ENCODE measurements at places on chromosomes 4 and X.
A peak's percentile ranks its signal among the peaks of the same experiment; 100 is the strongest.

DNA sequence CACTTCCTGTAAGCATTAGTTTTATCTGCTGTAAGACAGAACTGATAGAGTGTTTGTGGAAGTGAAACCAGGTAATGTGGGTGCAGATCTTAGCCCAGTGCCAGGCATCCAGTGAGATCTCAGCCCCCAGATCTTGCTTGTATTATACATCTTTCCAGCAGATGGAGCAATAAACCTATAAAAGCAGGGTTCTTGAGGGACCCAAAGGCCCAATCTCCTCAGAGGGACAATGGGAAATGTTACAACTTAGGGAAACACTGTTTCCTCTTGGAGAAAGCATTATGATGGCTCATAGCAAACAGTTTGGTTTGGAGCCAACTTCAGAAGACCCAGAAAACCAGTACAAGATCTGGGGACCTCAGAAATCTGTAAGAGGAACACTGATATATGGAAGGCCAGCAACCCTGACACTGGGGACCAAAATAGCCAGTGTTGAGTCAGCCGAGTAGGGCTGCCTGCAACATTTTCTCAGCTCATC is 206.3 kb downstream of the SLC7A11 start:
- peak; percentile 36 for DNase-seq

DNA sequence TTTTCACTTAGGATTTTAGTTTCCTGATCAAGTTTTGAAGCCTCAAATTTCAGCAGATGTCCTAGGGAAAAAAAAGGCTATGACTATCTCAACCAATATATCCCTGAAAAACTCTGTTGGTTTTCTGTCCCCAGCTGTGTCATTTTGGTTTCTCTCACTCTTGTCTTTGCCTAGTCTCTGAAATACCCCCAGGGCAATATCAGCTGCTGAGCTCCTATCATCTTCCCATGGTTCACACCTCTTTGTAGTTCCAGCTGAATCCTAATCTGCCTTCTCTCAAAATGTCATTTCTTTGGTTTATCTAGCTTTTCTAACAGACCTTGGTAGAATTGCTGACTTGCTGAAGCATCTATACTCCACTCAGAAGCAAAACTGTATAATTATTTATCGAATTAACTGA is 2370.5 kb downstream of the ARAP2 start:
- no peak for DNase-seq

- no peak for DNase-seq
Observed at GRCh38 chr4:15855804-15856475, 77.8 kb downstream of the CD38 start.

DNA sequence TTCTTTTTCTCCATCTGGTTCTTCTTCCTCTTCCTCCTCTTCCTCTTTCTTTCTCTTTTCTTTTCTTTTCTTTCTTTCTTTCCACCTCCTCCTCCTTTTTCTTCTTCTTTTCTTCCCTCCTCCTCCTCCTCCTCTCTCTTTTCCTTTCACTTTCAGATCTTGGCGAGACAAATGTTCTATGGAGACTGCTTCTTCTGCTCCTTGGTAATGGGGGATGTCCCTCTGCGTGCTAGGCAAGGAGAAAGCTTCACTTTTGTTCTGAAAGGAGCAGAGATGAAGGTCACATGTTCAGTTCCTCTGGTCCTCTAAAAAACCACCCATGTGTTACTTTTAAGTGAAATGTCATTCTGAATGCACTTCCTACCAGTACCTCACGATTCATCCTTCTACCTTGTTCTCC is 33.2 kb downstream of the NBDY start:
- no peak for DNase-seq

- DNase-seq, result no peak
Observed at GRCh38 chr4:47017081-47017480, 14.3 kb upstream of the GABRB1 start.

DNA sequence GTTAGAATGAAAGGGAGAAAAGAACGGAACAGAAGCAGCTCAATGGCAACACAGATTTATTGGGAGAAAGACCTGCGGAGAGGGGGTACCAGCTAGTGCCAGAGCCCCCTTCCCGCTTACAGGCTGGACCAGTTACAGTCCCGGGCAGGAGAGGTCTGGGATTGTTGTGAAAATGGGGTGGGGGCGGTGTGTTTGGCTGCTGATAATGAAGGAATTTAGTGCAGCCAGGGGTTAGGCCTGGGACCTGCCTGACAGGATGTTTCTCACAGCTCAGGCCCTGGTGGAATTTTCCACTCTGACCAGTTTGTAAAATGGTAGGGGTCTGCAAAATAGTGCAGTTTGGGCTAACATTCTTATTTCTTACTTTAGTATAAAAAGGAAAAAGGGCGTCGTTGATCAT is 75.4 kb upstream of the SPIN4 start:
- DNase-seq, result no peak

Measured in frontal cortex (tissue), 4 donors.